ENCODE measurements at places on chromosomes 12 and 14.

DNA sequence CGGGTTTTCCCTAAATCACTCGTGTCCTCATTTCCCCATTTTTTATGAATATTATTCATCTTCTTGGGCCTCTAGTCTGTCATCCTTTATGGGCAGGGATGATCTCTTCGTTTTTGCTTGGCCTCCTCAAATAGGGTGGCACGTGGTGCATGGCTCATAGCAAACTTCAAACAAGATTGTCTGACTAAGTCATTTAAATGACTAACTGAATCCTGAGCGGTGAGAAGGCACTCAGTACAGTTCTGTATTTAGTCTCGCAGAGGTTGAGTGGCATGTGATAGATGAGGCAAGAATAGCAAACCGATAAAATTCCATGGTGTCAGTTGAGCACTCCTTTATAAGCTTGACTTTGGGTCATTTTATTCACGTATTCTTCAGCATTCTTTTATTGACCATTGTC lies 5.7 kb upstream of the JDP2 start:
- DNase-seq: no peak

GRCh38 chr12:123847876-123848275 lies 85.8 kb downstream of the DNAH10 start:
- DNase-seq: no peak

DNA sequence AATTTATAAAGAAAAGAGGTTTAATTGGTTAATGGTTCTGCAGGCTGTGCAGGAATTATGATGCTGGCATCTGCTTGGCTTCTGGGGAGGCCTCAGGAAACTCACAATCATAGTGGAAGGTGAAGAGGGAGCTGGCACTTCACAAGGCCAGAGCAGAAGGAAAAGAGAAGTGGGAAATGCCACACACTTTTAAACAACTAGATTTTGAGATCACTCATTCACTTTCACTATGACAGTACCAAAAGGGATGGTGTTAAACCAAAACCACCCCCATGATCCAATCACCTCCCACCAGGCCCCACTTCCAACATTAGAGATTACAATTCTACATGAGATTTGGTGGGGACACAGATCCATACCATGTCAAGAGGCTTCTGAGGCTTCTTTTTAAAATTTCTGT lies 62.6 kb downstream of the SLC38A4 start:
- DNase-seq: no peak

GRCh38 chr12:90038289-90038688 lies 329.7 kb upstream of the ATP2B1 start:
- DNase-seq: no peak

DNA sequence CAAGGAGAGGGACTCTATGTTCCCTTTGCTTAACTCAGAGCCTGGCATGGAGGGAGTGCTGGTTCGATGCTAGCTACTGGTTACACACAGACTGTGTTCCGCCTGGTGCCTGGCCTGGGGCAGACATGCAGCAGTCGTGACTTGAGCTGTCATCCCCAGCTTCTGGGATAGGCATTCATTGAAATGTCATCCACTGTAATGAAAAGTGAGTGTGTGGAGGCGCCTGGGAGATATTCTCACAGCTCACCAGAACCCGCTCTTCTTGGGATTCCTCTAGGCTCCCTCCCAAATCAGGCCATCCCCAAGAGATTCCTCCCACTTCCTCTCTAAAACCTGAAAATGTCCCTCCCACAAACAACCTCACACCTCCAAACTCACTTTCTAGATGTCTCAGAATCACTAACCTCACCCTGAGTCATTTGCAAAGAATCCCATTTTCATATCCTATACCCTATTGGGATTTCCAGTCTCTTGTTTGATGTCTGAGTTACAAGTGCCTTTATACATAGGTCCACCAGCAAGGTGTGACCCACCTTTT lies 82.8 kb downstream of the CRACR2A start:
- DNase-seq: no peak

DNA sequence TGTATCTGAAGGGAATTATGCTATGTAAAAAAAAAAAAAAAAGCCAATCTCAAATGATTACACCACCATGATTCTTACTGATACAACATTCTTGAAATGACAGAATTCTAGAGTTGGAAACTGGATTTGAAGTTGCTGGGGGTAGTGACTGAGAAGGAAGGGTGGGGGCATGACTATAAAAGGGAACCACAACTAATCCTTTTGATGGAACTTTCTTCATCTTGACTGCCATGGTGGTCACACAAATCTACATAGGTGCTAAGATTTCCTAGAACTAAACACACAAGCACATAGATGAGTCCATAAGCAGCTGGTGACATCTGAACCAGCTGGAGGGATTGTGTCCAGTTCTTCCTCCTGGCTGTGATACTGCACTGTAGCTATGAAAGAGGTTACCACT lies 51.4 kb downstream of the CLMN start:
- no peak for DNase-seq

- DNase-seq: no peak
Measured at GRCh38 chr12:109120557-109120956, 4.2 kb downstream of the ACACB start.

- no peak for DNase-seq
Measured at GRCh38 chr12:132873724-132874123, 13.7 kb downstream of the CHFR start.

DNA sequence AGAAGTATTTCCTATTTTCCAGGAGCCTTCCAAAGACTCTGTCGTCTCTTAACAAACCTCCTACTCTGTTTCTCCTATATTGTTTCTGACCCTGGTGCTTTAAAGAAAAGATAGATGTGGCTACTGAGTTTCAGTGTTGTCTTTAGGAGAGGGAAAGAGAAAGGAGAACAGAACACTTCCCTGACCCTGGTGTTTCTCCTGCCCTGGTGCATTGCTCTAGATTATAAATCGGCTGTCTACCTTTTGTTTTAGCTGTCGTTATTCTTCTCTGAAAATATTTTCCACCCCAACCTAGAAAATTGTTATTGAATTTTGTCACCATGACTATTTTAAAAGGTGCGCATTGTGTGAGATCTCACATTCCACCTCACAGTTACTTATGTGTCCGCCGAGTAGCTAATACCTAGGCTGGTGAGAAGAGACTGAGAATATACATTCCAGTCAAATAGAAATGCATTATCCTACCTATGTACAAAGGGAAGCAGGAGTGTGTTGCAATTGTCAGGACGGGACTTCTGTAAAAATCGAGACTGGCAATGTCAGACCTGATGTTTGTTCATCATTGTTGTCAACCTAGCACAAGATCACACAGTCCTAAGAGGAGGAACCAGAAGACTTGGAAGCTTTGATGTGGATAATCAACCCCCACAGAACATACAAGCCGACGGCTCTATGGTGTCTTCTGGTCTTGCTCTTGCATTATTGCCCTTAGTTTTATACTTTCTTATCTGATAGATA lies 108.7 kb upstream of the SLC38A4 start:
- no peak for DNase-seq

DNA sequence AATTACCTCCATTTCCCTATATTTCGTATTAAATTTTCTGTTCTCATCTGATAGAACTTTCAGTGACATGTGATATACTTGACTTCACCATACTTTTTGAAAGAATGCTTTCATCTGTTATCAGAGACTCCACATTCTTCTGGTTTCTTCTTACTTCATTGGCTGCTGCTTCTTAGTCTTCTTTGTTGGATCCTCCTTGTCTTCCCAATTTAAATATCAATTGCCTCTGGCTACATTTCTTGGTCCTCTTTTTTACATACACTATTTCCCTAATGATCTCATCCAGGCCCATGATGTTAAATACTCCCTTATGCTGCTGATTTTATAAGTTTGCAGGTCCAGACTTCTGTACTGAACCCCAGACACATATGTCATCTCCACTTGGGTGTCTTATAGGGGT lies 22.0 kb downstream of the OR5AU1 start:
- DNase-seq: no peak

DNA sequence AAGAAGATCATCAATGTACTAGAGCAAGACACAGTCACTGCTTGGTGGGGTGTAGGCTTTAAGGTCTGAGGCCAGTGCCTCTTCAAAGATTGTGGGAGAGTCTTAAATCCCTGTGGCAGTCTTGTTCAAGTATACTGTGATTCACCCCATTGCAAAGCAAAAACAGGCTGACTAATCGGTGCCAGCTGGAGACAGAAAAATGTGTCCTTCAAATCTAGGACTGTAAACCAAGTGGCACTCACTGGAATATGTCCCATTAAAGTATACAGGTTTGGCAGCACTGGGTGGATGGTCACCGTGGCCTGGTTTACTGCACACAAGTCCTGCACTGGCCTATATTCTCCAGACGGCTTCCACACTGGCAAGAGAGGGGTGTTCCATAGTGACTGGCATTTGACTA lies 1315.3 kb downstream of the TMEM121 start:
- no peak for DNase-seq

DNA sequence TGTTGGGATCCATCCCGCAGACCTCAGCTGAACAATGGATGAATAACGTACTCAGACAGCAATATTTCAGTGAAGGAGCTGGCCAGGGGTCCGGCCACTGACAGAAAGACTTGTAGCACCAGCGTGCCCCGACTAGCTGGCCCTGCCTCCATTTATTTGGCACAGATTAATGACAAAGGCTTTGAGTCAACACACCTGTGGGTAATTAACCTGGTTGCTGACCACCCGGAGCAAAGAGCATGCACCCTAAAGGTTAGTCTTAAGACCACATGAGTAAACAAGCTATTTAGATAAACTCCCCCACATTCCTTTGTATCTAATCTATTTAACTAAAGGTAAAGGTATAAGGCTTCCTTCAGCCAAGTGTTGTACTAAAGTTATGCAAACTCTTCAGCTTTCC lies 868.6 kb downstream of the LRFN5 start:
- no peak for DNase-seq

GRCh38 chr12:42741091-42741490 lies 151.5 kb upstream of the PRICKLE1 start:
- no peak for DNase-seq

DNA sequence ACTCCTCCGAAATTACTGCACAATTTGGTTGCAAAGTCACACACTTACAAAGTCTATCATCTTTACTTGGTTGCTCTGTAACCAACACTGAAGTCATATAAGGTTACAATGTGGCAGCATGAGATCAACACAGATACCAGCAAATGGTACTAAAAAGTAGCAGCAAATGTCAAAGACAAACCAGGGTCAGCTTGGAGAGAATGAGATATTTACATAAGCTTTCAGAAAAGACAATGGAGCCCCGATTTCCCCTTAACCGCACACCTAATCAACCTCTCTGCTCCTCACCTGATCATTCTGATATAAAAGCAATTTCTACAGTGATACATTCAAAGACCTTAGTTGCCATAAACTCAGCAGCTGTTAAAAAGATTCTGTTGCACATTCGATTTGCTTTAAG lies 76.4 kb upstream of the FOXN3 start:
- no peak for DNase-seq

DNA sequence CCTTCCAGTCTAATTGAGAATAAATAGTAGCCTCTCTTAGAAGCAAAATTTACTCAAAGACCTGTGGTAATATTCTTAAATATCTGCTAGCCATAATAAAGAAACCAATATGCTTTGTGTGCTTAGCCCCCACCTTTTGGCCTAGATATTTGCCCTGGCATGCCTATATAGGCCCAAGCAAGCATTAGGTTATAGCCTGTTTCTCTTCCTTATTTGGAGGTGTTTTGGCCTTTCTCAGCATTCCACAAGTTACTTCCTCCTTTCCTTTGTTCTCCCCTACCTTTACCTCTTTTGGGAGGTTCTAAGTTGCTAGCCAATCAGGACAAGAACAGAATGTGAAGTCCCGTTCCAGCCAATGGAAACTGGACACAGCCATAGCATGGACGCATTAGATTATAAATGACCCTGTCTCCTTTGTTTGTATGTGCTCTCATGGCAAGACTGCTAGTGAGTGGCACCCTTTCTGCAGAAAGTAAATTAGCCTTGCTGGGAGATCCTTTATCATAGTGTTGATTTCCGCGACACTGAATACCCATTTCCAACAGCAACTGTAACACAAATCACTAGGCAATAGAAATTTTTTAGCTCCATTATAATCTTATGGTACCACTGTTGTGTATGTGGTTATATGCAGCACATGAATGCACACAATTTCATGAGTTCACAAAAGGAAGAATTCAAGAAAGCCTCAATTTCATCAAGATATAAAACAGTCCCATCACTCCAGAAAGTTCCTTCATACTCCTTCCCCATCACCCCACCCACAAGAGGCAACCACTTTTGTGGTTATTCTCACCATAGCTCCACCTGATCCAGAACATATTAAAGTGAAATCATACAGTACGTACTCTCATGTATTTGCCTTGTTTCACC lies 37.6 kb downstream of the CEP83 start:
- no peak for DNase-seq

DNA sequence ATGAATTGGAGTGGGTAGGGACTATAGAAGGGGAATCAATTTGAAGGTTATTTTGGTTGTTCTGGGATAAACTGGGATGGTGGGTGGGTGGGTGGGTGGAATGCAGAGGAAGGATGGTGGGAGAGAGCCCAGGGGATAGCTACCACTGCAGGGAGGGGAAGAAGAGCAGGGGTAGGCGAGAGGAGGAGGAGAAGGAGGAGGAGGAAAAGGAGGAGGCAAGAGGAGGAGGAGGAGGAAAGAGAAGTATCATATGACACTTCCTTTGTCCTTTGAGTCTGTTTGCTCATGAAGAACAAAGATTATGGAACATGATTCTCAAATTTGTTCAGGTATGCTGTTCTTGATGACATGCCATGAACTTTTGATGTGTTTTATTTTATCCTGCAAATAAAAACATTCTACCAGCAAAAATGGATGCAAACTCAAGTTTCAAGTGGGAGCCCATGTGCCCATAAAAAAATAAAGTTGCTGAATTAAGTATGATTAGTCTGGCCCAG lies 4.1 kb upstream of the BEST3 start:
- DNase-seq: no peak

DNA sequence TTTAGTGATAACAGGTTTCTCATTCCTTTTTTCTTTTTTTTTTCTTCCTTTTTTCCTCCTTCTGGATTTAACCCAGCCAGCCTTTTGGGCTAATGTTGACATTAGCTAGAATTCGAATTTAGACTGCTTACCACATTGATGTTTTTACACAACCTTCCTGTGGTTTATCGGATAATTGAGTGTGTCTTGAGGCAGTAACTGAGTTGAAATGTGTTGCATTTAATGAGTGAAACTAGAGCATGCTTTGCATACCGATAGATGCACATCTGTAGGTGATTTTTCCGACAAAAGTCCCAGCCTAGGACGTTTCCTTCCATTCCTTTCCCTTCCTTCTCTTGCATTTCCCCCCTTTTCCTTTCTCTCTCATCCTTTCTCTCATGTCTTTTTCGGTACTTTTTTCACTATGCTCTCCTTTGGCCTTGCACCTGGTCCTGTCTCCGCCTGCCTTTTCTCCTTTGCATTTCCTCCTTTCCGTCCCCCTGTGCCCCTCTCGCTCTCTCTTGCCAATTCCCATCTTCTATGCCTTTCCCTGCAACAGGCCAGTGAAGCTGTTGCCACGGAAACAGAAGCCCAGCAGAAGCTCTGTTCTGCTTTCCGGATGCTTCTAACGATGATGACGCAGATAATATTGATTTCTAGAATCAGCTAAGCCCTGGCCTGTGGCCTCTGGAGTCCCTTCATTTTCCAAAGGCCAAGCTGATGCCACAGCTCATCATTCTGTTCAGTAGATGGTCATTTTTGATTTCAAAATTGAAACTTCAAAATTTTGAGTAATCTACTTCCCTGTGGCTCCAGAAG lies 76.1 kb downstream of the SLC25A47 start:
- no peak for DNase-seq

- no peak for DNase-seq
Measured at GRCh38 chr12:40701756-40702155, 9.5 kb downstream of the CNTN1 start.

All from GDM1 (cell line).